ENCODE measurements at places on chromosomes 16 and 17.

DNA sequence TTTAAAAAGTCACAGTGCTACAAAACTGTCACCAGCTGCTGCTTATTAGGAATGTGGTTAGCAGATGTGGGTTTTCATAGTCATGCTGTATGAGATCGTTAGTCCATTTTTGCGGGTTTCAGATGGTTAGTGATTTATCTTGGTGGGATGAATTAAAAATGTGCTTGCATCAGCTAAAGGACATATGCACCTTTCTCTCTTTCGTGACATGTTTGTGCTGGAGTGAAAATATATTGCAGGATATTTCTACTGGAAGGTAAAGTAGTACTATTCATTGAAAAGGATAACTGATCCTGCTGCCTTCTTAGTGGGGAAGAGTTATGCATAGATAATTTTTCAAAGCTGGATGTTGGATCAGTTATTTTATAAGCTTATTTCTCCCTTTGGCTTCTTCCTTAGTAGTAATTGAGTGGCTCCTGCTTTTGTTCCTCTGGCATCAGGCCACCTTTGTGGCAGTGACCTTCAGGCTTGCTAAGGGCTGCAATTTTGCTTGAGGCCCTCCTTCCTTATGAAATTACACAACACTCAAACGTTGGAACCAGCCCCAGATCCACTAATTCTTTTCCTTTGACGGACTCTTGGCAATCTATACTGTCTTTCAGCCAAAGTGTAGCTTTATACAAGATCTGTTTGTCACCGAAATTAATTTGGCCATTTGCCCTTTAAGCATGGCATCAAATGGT is 7.5 kb upstream of the SNTB2 start:
- DNase-seq: peak; percentile 63

DNA sequence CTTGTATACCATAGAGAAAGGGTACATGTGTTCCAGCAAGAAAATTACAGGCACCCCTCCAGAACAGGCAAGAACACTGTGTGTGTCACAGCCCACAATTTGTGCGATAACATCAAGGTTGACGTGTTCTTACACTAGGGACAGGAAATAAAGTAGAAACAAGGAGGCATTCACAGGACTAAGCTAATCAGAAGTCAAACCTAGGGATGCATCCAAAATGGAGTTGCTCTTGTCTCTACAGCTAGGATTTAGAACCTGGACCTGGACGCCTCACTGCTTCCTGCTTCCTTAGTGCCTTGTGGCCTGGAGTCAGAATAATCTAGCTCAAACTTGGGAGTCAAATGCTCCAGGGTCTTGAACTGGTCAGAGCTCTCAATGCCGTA is 41.3 kb downstream of the GINS3 start:
- no peak for DNase-seq

- no peak for DNase-seq
These were observed 89.6 kb downstream of the RBFOX1 start for GRCh38 chr16:7422036-7422888.

DNA sequence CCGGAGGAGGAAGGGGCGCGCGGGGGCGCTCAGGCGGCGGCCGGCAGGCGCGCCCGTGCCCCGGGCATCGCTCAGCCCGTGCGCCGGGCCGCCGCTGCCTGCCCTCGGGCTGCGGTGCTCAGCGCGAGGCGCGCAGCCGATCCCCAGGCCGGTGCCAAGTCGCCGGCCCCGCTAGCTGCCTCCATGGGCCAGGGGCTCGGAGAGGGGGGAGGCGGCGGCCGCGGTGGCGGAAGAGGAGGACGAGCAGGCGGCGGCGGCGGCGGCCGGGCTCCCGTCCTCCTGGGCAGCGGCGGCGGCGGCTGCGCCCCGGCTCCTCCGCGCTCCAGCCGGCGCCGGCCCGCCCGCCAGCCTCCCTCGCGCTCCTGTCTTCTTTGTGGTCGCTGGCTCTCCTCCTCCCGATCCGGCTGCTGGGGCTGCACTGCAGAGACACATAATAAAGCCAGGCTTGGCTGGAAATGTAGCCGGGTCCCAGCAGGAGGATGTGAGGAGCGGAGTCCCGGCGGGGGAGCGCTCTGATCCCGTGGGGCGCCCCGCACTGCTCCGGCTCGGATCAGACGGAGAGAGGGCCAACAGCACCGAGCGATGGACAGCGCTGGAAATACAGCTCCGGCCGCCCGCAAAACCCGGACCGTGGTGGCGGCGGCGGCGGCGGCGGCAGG is 889 bp upstream of the ZNF423 start:
- no peak for DNase-seq

DNA sequence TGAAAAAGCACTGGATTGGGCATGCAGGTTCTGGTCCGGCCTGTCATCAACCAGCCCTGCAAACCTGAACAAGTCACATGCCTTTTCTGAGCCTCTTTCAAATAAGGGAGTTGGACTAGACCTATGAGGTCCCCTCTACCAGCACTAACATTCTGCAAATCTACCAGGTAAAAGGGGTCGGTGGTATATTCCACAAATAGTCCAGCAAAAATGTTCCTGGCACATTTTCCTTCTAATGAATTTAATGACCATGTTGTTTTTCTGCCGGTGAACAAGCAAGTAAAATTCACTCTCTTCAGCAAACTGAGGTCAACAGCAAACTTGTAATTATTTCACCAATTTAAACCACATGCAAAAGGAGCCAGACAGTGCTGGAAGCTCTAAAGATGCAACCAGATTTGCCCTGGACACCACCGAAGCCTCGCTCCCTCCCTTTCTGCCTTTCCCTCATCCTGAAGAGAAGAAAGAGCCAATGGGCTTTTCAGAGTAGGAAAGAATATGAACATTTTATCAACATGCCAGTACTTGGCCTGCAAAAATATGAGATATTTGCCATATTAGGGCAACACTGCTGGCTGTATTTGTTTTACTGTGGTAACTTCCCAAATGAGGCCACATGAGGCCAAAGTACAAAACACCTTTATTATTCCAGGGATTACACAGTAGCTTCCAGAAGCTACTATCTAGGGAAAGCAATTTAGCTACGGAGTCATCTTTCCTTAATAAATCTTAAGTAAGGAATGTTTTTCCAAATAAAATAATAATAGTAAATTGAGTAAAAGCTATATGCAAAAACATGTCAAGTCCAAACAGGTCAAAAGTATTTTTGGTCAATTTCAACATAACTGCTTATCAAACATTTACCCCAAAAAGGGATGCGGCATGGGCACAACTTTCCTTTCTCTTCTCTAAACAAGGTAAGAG is 45.0 kb downstream of the USP31 start:
- no peak for DNase-seq

- DNase-seq: peak; percentile 52
These were observed 12.6 kb downstream of the MAP2K3 start for GRCh38 chr17:21297026-21297520.

DNA sequence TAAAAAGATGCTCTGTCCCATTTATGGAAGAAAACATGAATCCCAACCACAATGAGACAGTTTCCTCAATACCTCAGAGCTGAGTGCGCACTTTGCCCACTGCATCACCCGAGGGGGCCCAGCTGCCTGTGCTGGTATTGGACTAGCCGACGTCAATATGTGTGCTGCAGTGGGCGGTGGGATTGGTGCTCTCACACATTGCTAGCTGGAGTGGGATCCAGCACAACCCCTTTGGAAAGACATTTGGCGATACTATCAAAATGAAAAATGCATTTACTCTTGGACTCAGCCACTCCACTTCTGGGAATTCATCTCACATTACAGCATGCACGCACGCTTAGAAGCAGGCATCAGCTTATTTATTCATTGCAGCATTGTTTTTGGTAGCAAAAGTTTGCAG is 289.2 kb upstream of the FOXF1 start:
- DNase-seq: no peak

GRCh38 chr16:87762620-87763019 is 3.2 kb downstream of the KLHDC4 start:
- no peak for DNase-seq

- no peak for DNase-seq
These were observed 2.2 kb downstream of the CYTH1 start for GRCh38 chr17:78779850-78780249.

DNA sequence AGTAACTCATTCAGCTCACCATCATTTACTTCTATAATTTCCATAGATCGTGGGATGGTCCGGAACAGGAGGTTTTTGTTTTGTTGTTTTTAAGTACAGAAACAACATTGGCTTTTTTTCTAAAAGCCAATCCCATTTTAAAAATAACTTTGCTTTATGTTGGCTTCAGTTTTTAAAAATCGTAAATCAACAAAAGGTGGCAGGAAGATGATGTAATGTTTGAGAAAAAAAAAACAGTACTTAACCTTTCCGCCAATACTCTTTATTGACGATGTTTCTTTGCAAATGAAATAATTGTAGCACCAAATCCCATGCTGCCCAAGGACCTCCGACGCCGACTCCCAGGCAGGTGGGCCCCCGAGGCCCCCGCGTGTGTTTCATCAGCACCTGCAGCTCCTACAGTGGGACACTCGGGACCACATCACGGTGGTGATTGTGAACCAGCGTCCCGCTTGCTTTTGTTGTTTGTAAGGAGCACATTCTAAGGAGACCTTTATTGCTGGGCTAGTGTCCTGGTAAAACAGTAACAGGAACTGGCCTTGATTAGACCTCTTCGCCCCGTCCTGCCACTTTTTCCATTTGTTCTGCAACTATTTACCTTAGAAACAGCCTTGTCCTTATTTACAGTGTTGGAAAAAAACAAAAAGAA is 140.2 kb upstream of the CHMP6 start:
- DNase-seq: no peak

- DNase-seq: no peak
These were observed 25.2 kb downstream of the TK2 start for GRCh38 chr16:66524601-66525164.

- DNase-seq: no peak
These were observed 10.9 kb upstream of the TMEM170A start for GRCh38 chr16:75475420-75475847.

All from NCI-H1694 (cell line).